ENCODE measurements at places on chromosomes 3 and 15. TPM values are rescaled to one million over a fixed set of nuclear protein-coding genes. Genes with fewer than 3 reads are reported as not detected.

Gene NR2E3
- polyA plus RNA-seq, result 0.34 TPM

Gene GJD2
- 0.06 TPM for polyA plus RNA-seq

Gene CFAP20DC
- 4.1 TPM for polyA plus RNA-seq

- no peak for DNase-seq
These were observed 152.3 kb downstream of the CACNA2D3 start for GRCh38 chr3:54274607-54275006.

DNA sequence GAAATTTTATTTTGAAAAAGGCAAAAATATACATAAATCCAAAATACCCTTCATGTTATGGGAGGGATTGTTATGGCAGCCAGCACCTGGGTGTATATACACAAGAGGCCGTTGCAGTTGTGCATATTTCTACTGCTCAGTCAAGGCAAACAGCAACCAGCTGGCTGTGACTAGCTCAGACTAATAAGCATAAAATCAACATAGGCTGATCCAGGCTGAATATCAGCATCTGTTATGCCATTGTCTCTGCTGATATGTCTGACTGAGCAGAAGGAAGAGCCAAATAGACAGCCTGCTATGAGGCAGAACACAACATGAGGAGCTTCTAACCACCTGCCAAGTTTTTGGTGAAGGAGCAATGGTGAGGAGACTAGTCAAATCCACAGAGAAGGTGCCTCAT is 457.5 kb upstream of the ALCAM start:
- peak; percentile 50 for DNase-seq

- DNase-seq, result no peak
These were observed 36.5 kb downstream of the FAM98B start for GRCh38 chr15:38490242-38490922.

- no peak for DNase-seq
These were observed 344.6 kb upstream of the DCBLD2 start for GRCh38 chr3:99246010-99246654.

- DNase-seq, result no peak
These were observed 3.4 kb upstream of the P3H2 start for GRCh38 chr3:190124067-190124466.

DNA sequence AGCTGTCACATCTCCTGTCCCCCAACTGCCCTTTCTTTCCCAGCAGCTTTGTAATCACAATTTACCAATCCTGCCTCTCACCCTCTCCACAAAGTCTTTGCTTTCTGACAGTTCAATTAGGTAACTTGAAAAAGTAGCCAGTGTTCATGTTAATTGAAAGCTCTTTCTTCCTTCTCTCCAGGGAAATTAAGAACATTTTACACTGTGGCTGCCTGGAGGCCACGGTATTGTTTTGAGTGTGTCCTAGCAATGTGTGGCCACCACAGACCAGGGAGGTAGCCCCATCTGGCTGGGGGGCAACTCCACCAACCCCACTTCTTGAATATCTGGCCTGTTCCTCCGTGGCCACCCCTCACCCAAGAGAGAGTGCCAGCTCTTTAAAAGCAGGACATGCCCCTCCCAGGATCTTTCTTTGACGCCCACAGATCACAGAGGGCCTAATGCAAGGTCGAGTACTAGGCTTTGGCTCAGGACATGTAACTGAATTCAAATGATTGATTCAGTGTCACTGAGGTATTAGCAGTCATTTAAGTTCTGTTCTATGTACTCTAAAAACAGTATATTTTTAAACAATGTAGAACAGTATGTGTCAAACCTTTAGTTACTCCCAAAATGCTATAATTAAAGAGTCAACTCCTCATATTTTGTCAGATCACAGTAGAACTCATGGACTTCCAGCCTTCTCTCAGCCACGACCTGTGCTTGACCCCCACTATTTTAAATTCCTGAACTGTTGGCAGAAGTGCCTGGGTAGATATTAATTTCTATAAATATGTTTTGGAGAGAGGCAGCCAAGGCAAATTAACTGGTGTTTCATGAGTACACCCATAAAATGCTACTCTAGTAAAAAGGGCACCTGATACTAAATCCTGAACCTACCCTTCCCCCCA is 164.5 kb downstream of the TNIK start:
- no peak for DNase-seq

- no peak for DNase-seq
These were observed 170.4 kb downstream of the P3H2 start for GRCh38 chr3:189950258-189950657.

DNA sequence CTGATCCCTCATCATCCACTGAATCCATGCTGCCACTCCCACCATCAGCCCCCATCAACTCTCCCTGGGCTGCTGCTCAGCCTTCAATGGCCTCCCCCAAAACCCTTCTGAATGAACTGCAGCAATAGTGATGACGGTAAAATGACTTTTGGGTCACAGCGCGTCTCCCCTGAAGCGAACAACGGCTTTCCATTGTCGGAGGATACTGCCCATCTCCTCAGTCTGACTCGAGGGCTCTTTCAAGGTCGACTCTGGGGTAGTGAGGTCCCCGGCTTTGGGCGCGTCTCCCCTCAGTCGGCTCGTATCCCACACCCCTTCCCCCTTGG is 57.2 kb upstream of the ZBTB38 start:
- DNase-seq, result no peak

- no peak for DNase-seq
These were observed 307.0 kb downstream of the ARPP21 start for GRCh38 chr3:35946121-35946853.

DNA sequence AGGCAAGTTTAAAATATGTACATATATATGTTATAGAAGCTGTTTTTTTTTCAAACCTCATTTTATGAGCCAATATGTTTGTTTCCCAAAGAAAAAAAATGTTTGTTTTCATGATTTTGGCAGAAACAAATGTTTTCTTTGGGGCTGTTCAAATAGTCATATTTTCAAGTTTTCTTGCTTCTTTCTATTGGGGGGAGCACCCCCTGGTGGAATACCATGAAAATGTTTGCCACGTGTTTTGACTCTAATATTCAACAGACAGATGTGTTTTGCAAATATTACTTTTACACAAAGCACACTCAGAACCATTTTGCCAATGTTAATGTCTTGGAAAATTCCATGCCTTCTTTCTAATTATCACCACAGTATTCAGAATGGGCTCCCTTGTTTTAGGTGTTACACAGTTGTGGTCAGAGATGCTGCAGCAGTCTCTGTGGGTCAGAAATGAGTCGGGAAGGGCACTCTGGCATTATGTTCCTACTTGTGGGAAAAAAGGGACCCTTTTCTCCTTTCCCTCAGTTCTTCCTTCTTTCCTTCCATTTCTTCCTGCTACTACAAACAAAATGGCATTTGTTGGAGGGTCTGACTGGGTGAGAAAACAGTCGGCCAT is 817.0 kb downstream of the TUSC7 start:
- peak; percentile 32 for DNase-seq

DNA sequence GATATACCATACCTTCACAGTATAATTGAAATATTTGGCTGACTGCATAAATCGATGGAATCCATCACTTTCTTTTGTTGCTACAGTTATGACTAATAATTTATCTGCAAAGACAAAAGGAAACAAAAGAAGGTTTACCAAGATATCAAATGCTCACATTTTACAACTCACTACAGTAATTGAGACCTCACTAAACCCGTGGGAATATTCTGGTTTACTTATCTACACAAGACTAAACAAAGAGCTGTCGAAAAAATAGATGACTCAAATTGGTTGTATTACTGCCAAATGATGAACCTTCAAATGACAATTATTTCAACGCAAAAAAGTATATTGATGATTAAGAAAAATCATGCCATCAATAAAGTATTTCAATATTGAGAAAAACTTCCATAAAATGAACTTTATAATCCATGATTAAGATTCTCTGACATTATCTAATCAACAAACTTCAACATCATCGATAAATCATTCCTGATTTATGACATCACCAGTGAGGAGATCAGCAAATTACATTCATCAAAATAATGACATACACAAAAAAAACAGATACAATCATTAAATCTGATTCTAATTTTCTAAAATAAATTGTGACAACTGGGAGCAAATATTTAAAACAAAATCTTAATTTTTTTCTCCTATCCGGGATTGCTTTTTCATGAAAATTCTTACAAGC is 36.7 kb downstream of the PLOD2 start:
- DNase-seq, result no peak

DNA sequence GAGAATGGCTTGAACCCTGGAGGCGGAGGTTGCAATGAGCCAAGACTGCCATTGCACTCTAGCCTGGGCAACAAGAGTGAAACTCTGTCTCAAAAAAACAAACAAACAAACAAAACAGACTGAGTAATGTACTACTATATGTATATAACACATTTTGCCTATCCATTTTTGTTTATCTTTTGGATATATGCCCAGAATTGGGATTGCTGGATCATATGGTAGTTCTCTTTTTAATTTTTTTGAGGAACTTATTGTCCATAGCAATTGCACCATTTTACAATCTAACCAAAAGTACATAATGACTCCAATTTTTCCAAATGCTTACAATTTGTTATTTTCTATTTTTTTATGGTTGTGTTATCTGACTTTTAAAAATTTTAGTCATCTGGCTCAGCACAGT is 47.3 kb downstream of the GMPS start:
- no peak for DNase-seq

DNA sequence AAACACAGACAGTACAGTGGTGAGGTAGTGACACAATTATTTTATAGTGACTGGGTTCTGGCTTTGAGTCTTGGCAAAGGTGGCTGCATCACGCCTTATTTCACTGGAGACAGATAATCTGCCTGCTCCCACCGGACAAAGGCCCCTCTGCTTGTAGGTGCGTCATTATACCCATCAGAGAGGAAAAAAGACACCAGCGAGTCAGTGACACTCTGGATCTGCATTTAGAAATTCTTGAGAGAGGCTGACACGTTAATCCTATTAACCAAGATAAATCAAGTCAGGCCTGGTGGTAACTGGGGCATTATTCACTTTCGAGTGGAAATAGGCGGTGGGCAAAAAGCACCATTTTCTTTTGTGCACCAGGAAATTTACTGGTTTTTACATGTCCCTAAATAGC is 76.2 kb downstream of the NR2F2 start:
- no peak for DNase-seq

DNA sequence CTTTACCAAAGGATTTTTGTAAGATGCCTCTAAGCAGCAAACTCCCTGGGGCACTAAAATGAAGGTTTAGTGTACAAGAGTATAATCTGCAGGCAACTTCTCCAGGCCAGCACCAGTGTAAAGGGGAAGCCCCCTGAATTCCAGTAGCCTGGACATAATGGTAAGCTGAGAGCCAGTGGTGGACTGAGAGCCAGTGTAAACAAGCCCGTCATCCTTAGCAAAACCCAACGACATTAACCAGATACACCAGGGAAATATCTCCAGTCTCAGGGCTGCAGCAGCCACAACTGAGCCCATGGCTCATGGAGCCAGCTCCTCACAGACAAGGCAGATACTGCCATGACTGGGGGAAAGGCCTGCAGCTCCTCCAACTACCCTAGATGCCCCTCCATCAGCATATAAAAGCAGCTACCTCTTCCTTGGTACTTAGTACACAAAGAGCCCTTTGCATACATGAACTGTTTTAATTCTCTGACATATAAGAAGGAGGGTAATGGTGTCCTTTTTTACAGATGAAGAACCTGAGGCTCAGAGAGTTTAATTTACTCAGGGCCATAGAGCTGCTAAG is 21.7 kb downstream of the PARP16 start:
- no peak for DNase-seq

DNA sequence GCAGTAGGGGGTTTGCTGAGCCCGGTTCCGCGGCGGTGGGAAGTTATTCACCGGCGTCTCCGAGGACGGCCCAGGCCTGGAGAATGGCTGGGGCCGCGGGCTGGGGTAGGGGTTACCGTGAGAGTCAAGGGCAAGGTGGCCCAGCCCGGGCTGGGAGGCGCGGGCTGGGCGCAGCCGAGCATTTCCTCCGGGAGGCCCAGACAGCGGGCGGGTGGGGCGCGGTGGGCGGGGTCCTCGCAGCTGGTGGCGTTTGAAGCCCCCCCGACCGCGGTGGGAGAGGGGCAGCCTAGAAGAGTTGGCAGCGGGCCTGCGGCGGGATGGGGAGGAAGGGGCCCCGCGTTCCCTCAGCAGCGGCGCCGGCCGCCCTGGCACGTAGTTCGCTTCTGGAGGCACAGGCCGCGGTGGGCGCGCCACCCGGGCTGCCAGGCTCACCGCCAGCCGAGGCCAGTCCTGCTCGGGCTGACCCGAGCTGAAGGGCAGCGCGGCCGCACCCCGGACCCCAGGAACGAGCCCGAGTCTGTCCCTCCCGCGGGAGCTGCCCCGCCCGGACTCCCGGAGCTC is 960 bp upstream of the KLF13 start:
- DNase-seq, result peak; percentile 52

DNA sequence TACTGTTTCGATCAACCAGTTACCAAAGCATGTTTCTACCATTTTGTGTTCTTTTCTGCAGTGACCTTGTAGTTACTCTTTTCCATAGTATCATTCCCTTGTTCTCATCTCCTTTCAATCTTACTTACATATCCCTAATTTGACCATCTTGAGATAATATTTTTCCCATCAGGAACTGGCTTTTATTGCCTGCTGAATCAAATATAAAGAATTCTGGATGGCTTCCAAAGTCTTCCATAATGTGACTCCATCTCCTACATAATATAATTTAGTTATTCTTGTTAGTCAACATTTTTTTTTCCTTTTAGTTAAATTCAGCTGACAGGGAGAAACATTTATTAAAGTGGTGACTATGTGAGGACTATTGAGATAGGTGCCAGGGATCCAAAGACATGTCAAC is 7.0 kb downstream of the USP8 start:
- no peak for DNase-seq

DNA sequence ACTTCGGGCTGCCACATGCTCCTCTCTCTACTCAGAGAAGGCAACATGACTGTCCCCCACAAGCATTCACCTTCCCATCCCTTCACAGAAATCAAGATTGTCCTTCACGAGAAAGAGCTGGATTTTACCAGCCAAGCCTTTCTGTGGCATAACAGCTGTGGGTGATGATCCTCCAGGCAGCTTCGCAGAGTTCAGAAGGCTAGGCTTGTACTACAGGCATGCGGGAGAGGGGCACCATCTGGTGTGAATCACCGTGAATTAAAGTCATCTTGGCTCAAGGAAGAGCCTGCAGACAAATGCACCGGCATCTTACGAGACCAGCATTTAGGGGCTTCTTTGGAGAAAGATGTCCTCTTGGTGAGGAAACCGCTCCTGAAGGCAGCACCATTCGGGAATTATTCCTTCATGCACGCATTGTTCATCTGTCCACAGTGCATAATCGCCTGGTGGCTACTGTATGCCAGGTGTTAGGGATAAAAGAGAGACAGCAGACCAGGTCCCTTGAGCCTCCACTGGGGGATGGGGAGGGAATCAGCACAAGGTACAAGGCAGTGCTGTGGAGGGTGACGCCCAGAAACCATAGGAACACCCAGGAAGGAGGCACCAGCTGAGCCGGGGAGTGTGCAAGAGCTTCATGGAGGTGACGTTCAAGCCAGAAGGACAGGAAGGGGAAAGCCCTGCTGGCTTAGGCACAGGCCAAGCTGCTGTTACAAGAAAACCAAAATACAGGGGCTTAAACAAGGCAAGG is 108.6 kb downstream of the TMEM266 start:
- DNase-seq, result no peak

Data from renal cortex interstitium (tissue), 15 donors.